ENCODE measurements at places on chromosomes 3 and 15. TPM values are rescaled to one million over a fixed set of nuclear protein-coding genes. Genes with fewer than 3 reads are reported as not detected.

GRCh38 chr15:27783678-27784077, 315.4 kb downstream of the OCA2 start:
- no peak for DNase-seq

DNA sequence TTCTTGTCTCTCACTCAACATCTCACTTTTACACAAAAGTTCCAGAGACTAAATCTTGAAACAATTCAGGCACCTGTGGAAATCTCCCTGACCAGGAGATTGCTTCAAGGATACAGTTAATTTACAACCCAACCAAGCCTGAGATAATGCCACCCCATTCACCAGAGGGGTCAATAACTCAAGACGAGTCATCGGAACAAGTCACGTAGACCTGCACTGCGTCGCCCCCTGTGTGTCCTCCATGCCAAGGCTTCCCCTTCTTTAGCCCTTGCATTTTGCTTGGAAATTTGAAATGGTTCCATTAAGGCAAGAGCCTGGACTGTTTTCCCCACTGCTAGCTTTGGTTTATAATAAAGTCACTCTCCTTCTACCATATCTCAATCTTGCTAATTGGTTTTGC, 129.0 kb upstream of the NEO1 start:
- no peak for DNase-seq

- no peak for DNase-seq
Observed at GRCh38 chr3:14406336-14406735, 3.9 kb downstream of the SLC6A6 start.

DPH6 gene
- total RNA-seq = 17.3 TPM
